Urinary bladder (tissue), 4 donors: ENCODE measurements at places on chromosomes 16 and 17. TPM values are rescaled to one million over a fixed set of nuclear protein-coding genes. Genes with fewer than 3 reads are reported as not detected.

- DNase-seq = no peak
These were observed 20.2 kb downstream of the SPNS2 start for GRCh38 chr17:4518901-4519300.

DNA sequence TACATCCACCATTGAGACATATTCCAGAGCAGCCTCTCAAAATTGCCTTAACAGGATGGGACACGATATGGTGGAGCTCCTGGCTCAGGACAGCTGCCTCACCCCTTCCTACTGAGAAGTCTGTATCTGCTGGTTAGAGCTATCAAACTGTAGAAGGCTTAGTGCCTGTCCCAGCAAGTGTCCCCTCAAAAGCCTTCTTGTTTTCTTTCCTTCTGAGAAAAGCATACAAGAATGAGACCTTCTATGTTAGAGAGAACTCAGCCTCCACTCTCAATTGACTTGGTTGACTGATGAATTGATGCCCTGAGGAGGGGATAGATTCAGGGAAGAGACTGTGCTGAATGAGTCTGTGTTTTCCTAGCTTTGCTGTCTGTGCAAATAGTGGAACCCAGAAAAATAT lies 2020.9 kb downstream of the TP53TG3F start:
- no peak for DNase-seq

- DNase-seq = no peak
These were observed 21.8 kb upstream of the CACNG4 start for GRCh38 chr17:66942451-66943264.

- no peak for DNase-seq
These were observed 3.9 kb downstream of the MRPL28 start for GRCh38 chr16:366476-366875.

- no peak for DNase-seq
These were observed 129.5 kb downstream of the CDYL2 start for GRCh38 chr16:80674884-80675283.

- DNase-seq = no peak
These were observed 23.2 kb downstream of the TMEM92 start for GRCh38 chr17:50297407-50297865.

DNA sequence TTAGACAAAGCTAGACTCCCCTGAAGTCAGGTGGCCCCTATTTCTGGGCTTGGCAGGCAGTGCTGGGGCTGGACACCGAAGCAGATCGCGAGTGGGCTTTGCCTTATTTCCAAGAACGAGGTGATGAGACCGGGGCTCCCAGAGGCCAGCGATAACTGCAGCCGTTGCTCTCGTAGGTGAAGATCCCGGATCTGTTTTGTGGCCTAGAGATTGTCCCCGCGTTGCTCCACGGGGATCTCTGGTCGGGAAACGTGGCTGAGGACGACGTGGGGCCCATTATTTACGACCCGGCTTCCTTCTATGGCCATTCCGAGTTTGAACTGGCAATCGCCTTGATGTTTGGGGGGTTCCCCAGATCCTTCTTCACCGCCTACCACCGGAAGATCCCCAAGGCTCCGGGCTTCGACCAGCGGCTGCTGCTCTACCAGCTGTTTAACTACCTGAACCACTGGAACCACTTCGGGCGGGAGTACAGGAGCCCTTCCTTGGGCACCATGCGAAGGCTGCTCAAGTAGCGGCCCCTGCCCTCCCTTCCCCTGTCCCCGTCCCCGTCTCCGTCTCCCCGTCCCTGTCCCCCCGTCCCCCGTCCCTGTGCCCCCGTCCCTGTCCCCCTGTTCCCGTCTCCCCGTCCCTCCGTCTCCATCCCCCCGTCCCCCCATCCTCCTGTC lies 1.5 kb upstream of the TBCD start:
- no peak for DNase-seq

- DNase-seq = no peak
These were observed 20.2 kb upstream of the CCL1 start for GRCh38 chr17:34383216-34383615.

C16orf86 gene
- 1.2 TPM for total RNA-seq

ANKRD40CL gene
- total RNA-seq = not detected

CCDC78 gene
- total RNA-seq = 0.74 TPM

CDRT15L2 gene
- total RNA-seq = not detected
